ENCODE measurements at places on chromosomes 1 and 21. TPM values are rescaled to one million over a fixed set of nuclear protein-coding genes. Genes with fewer than 3 reads are reported as not detected.

- DNase-seq: no peak
Measured at GRCh38 chr1:248613742-248614141, 16.2 kb upstream of the OR2T10 start.

- no peak for DNase-seq
Measured at GRCh38 chr1:2594641-2595131, 8.1 kb downstream of the PRXL2B start.

- no peak for DNase-seq
Measured at GRCh38 chr1:32539584-32540571, 651 bp downstream of the ZBTB8A start.

- DNase-seq: no peak
Measured at GRCh38 chr1:34477632-34478141, 277.2 kb upstream of the GJB5 start.

- DNase-seq: no peak
Measured at GRCh38 chr1:176863613-176864012, 300.9 kb downstream of the ASTN1 start.

NCF2 gene
- 32.0 TPM for total RNA-seq

- no peak for DNase-seq
Measured at GRCh38 chr1:168324745-168325425, 44.2 kb downstream of the TBX19 start.

DNA sequence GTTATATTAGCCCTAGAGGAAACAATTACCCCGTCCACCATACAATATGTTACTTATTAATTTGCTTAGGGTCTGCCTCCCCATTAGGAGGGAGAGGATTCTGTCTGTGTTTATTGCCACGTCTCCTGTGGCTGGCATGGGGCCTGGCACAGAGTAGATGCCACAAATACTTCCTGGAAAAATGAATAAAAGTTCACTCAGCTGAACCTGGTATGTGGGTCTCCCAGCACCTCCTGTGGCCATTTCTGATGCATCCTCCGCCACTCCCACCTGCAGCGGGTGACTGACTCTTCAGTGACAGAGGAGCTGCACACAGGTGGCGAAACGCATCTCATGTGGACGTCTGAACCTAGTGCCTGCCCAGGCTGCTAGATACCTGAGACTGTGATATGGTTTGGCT lies 112.7 kb downstream of the CLIC6 start:
- DNase-seq: no peak

ADORA3 gene
- total RNA-seq: not detected

All from epithelial cell of proximal tubule (primary cell).